ENCODE measurements at places on chromosomes 16 and 17. TPM values are rescaled to one million over a fixed set of nuclear protein-coding genes. Genes with fewer than 3 reads are reported as not detected.

- DNase-seq, result no peak
Measured at GRCh38 chr17:80836971-80837481, 154.6 kb upstream of the CHMP6 start.

- no peak for DNase-seq
Measured at GRCh38 chr17:66345264-66345663, 42.9 kb downstream of the PRKCA start.

TRPV2 gene
- 31.0 TPM for total RNA-seq

GRCh38 chr16:49643429-49644144 lies 212.3 kb downstream of the ZNF423 start:
- no peak for DNase-seq

PPP1R27 gene
- total RNA-seq, result not detected

ARHGAP44 gene
- total RNA-seq, result 40.9 TPM

BICDL2 gene
- 86.1 TPM for total RNA-seq

DNA sequence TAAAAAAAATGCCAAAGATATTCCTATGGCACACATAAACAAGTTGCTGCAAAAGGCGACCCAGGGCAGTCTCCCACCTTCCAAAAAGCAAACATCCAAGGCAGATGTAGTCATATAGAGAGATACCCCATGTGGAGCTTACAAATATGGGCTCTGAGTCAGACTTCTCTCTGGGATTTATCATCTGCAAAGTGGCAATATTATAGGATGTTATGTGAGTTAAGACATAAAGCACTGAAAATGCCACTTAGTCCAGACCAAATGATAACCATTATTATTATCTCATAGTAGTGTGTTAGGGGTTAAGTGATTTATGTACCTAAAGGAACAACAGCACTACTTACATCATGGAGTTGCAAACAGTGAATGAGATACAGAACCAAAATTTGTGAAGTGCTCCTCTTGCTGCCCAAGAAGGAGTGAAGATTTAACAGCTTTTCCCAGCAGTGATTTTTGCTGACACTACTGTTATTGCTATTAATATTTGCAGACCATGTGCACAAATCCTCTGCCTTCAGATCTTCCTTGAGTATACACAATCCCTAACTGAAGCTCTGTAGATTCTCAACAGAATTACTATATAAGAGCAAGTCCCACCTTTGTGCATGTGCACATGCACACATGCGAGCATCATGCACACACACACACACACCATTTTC lies 560.0 kb upstream of the SALL1 start:
- no peak for DNase-seq

- no peak for DNase-seq
Measured at GRCh38 chr16:2204416-2205103, 694 bp upstream of the MLST8 start.

- no peak for DNase-seq
Measured at GRCh38 chr17:14214271-14214670, 22.4 kb downstream of the CDRT15 start.

DNA sequence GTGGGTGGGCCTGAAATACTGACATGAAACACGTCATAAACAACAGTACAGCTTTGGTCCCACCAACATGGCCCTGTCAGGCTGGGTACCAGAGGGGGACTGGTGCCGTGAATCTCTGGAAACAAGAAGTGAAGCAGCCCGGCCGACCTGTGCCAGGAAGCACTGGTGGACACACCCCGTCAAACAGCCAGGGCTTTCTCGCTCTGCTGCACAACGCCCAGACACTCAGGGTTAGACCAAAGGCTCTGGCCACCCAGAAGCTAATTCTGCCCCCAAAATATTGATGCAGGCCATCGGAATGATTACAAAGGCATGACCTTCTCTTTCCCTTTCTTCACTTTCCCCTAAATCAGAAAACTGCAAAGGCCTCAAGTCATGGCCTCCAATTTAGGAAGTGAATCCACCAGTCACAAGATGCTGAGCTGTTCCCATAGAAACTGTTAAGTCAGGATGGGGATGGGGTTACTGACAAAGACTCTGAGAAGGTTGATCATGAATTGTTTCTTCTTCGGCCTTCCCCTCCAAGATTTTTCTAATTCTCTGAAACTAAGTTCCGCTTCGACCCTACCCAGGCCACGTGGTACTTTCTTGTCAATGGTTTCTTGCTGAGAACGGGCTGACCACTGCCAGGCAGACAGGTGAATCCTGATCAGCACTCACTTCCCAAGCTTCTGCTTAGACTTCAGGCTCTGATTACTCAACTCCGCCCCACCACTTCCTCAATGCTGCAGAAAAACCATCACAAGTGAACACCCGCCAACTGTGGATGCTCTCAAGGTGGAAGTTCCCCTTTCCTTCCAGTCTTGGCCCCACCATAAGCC lies 6.7 kb downstream of the PITPNA start:
- no peak for DNase-seq

Measured in mucosa of gallbladder (tissue), 1 donor.